Calu3 (cell line): ENCODE measurements at places on chromosomes 1 and 21.

DNA sequence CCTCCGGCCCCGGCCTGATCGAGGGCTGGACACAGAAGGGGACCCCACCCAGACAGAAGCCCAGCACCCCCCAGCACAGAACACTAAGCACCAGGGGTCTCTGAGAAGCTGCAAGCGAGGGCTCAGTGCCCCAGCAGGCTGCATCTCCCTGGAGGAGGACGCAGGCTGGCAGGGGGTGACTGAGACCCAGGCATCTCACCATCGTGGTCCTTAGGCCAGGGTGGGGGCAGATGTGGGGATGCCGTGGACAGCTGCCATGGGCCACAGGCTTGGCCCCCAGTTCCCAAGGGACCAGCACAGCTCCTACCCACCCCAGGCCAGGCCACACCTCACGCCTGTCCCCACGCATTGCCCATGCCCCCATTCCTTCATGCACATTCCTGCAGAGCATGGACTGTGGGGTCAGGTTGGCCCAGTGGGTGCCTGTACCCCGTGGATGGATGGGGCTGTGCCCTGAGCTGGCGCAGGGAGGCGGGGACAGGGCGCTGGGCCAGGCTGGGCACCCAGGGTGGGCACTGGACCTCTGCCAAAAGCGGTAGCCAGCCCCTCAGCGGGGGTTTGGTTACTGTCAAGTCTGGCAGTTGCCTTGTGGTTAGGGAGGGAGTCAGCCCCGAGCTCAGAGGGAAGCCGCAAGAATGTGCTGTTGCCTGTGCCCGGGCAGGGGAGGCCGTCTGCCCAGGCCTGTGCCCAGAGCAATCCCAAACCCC is 61.5 kb downstream of the ARHGEF16 start:
- H3K27me3 ChIP-seq, result no peaks in the 10 kb centered on the region
- peaks cover 5% of the 10 kb centered on the region for H3K36me3 ChIP-seq
- H3K4me3 ChIP-seq, result no peak overlapping the region

DNA sequence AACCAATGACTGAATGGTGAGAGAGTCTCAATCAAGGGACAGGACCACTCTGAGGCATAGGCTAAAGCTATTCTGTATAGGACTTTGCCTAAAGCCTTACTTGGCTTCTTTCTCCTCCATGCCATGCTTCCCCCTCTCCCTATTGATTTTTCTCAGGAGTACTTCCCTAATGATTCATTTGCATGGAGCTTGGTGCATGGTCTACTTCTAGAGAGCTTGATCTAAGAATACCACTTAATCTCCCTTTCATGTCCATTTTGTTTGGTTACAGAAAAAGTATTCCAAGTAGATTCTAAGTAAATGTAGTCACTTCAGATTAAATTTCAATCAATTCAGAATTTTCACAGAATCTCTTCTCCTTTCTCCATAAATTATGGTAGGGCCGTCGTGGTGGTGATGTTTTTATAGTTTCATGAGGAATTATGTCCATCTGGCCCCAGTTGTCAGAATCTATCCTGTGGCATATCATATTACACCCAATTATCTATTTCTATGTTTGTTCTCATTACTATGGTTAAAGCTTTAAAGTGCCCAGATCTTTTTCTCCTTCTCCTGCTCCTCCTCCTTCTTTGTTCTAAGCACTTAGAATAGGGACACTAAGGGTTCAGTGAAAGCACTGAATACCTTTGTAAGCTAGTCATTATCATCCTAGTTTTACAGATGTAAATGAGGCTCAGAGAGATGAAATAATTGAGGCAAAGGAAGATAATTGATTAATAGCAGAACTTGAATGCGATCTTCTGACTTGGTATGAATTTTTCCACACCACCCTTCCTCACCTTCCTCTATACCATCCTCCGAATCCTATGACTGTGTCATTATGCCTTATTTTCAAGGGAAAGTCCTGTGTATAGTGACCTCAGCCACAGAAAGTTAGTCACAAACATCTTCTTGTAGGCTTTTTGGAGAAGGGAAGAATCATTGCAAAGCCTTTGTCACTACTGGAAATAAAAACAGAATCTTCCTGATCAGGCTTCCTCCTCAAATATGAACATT is 85.6 kb upstream of the ZRANB2 start:
- no peaks in the 10 kb centered on the region for H3K36me3 ChIP-seq
- no peak overlapping the region for H3K4me3 ChIP-seq
- no peaks in the 10 kb centered on the region for H3K4me1 ChIP-seq
- no peaks in the 10 kb centered on the region for H3K27me3 ChIP-seq

- H3K36me3 ChIP-seq, result peaks cover 34% of the 10 kb centered on the region
- H3K4me1 ChIP-seq, result peaks cover 40% of the 10 kb centered on the region
- no peak for DNase-seq
- H3K4me3 ChIP-seq, result no peak overlapping the region
Observed at GRCh38 chr1:201501144-201501543, 5.8 kb downstream of the CSRP1 start.

DNA sequence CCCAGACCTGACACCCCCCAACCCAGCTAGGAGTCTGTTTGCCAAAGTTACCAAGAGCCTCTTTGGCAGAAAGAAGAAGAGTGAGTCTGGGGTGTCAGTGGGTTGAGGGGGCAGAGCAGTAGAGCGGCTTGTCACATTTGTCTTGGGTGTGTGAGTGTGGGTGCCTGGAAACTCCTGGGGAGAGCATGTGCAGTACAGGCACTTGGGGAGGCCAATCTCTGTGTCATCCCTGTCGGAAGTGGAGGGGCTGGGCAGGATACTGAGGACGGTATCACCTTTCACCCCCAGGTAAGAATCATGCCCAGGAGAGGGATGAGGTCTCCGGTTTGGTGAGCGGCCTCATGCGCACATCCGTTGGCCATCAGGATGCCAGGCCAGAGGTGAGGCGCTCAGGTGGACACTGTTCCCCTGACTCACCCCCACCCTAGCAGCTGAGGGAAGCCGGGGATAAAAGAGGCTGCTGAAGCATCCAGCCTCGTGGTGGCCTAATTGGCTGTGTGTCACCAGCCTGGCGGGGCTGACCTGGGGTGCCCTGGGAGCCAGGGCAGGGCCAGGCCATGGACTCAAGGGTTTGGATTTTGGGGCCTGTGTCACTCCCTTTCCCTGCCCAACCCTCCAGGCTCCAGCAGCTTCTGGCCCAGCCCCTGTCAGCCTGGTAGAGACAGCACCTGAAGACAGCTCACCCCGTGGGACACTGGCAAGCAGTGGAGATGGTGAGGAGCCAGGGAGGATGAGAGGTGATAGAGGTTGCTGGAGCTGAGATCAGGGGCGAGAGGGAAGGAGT is 3.3 kb downstream of the PLK3 start:
- H3K36me3 ChIP-seq, result peaks cover 87% of the 10 kb centered on the region
- peaks cover 38% of the 10 kb centered on the region for H3K4me1 ChIP-seq
- H3K4me3 ChIP-seq, result peak overlapping the region; percentile 77
- peak overlapping the region; percentile 5 for H3K27ac ChIP-seq
- no peaks in the 10 kb centered on the region for H3K27me3 ChIP-seq

GRCh38 chr1:216193839-216194443 is 229.3 kb downstream of the USH2A start:
- H3K4me1 ChIP-seq, result peaks cover 14% of the 10 kb centered on the region
- no peak overlapping the region for H3K27ac ChIP-seq
- no peaks in the 10 kb centered on the region for H3K36me3 ChIP-seq
- H3K27me3 ChIP-seq, result no peaks in the 10 kb centered on the region
- H3K4me3 ChIP-seq, result peak overlapping the region; percentile 1

DNA sequence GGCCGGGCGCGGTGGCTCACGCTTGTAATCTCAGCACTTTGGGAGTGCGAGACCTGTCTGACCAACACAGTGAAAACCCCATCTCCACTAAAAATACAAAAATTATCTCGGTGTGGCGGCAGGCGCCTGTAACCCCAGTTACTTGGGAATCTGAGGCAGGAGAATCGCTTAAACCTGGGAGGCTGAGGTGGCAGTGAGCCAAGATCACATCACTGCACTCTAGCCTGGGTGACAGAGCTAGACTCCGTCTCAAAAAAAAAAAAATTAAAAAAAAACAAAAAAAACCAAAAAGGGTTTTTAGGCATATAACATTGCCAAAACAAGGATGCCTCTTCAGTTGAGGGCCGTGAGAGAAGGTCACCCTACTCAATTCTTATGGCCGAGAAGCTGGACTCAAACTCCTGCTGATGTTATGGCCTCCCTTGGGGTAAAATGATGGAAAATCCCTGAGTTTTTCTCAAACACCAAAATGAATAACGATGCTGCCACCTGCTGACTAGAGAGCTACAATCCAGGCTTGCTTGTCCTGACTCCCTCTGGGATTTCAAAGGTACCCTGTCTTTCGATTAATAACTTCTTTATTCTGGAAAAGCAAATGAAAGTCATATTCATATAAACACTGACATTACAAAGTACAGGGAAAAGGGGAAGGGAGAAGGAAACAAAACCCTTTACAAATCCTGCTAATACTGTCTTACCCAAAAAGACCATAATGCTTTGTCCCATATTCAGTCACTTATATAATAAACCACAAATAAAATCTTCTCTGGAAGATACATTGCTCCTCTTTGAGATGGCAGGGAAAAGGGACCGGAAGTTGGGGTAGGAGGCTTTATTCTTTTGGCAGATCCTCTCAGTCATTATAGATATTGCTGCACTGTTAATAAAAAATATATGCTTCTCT is 10.7 kb downstream of the RAB42 start:
- no peaks in the 10 kb centered on the region for H3K27me3 ChIP-seq
- H3K4me1 ChIP-seq, result peaks cover 25% of the 10 kb centered on the region
- H3K27ac ChIP-seq, result no peak overlapping the region
- H3K36me3 ChIP-seq, result peaks cover 28% of the 10 kb centered on the region

GRCh38 chr21:45874716-45875415 is 106.7 kb upstream of the COL6A1 start:
- no peaks in the 10 kb centered on the region for H3K4me1 ChIP-seq
- peaks cover 70% of the 10 kb centered on the region for H3K27me3 ChIP-seq
- H3K36me3 ChIP-seq, result no peaks in the 10 kb centered on the region

- H3K36me3 ChIP-seq, result no peaks in the 10 kb centered on the region
- H3K27me3 ChIP-seq, result peaks cover 85% of the 10 kb centered on the region
- DNase-seq, result no peak
- no peak overlapping the region for H3K27ac ChIP-seq
- no peaks in the 10 kb centered on the region for H3K4me1 ChIP-seq
Observed at GRCh38 chr1:30171537-30172298, 551.7 kb downstream of the MATN1 start.
